ENCODE measurements at places on chromosomes 4 and X. TPM values are rescaled to one million over a fixed set of nuclear protein-coding genes. Genes with fewer than 3 reads are reported as not detected.
A peak's percentile ranks its signal among the peaks of the same experiment; 100 is the strongest.

The DKK2 gene
- not detected for total RNA-seq

GRCh38 chr4:5712517-5712916, 1.5 kb downstream of the EVC start:
- DNase-seq, result peak; percentile 18

The UGT2B10 gene
- not detected for total RNA-seq

- DNase-seq, result no peak
Measured at GRCh38 chr4:106671716-106672115, 303.1 kb upstream of the GIMD1 start.

The CLDN2 gene
- total RNA-seq, result not detected
